ENCODE measurements at places on chromosomes 2 and 18. TPM values are rescaled to one million over a fixed set of nuclear protein-coding genes. Genes with fewer than 3 reads are reported as not detected.
A peak's percentile ranks its signal among the peaks of the same experiment; 100 is the strongest.

LOXHD1 gene
- 0.70 TPM for polyA plus RNA-seq

FLACC1 gene
- 2.3 TPM for polyA plus RNA-seq

CAPN14 gene
- polyA plus RNA-seq, result 0.27 TPM

SERPINE2 gene
- 89.9 TPM for polyA plus RNA-seq

GPR39 gene
- 4.1 TPM for polyA plus RNA-seq

AMER3 gene
- 0.06 TPM for polyA plus RNA-seq

- DNase-seq, result no peak
Observed at GRCh38 chr18:2627821-2628276, 27.7 kb upstream of the SMCHD1 start.

DNA sequence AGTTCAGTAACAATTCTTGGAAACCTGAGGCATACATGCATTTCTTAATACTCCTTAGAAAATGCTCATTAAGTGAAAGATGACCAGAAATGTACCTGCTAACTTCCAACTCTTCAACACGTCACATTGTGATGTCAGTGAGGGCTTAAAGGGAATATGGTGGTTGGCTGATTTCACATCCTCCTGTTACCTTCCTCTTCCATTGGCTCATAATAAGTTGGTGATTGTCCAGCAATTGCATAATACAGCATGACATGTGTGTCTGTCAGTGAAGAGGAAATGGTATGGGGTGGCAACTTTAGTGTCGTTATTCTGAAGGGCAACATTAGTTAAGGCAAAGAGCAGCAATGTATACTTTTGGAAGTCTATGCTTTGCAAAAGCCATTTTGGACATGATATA lies 26.0 kb downstream of the PLEK start:
- no peak for DNase-seq

- DNase-seq, result peak; percentile 14
Observed at GRCh38 chr18:25186871-25187270, 165.1 kb downstream of the ZNF521 start.

- DNase-seq, result no peak
Observed at GRCh38 chr2:189542145-189542882, 38.3 kb downstream of the SLC40A1 start.

GRCh38 chr18:73908323-73908722 lies 239.3 kb downstream of the FBXO15 start:
- peak; percentile 6 for DNase-seq
